ENCODE measurements at places on chromosomes 2 and 18. TPM values are rescaled to one million over a fixed set of nuclear protein-coding genes. Genes with fewer than 3 reads are reported as not detected.

FSIP2 gene
- not detected for total RNA-seq

- DNase-seq: no peak
Measured at GRCh38 chr2:204946892-204947291, 401.6 kb downstream of the PARD3B start.

DNA sequence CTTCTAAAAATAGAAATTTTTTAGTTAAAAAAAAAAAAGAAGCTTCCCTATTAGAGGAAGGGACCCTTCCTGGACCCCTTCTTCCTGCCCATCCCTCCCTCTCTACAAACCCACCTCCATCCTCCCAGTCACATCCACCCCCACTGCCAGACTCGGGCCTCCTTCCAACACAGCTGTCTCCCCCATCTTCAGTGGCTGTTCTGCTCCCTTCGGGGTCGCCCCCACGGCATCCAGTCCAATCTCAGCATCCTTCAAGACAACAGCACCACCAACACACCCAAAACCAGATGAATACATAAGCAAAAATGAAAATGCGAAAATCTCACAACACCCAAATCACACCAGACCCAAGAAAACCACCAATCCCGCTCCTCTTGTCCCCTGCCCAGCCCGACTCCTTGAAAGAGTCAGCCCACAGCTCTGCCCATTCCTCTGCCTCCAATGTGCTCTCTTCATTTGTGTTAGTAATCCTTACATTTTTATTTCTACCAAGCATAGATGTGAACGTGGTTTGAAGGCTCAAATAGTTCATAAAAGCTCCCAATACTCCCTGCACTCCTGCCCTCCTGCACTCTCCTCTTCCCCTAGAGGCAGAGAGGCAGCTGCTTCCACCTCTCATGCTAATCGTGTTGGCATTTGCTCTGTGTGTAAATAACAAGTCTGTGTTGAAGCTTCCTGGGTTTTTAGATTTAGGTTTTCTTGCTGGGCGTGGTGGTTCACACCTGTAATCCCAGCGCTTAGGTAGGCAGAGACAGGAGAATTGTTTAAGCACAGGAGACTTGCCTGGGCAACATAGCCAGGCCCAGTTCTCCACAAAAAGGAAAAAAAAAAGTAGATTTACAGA is 37.0 kb downstream of the MAL start:
- no peak for DNase-seq

GRCh38 chr18:56273541-56274219 is 364.7 kb downstream of the TXNL1 start:
- no peak for DNase-seq

DNA sequence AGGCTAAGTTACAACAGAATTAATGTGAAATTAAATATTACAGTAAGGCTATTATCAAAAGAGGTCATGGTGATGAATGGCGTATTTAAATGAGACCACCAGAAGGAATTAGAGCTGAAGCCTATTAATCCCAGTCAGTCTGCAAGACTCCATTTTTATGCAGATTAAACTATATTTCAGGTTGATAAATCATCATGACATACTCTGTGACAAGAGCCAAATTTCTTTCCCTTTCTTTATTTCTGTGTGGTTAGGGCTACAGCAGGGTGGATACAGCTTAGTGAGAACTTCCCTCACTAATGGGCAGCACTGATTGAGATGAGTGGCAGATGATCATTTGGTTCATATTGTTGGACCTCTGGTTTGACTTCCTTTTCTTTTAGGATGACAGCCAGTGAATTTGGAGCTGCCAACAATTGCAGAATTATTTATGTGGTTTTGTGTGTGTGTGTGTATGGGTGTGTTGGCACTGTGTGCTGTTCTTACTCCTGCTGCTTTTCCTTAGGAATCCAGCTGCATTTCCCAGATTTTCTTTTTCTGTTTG is 481.3 kb downstream of the PIK3C3 start:
- DNase-seq: no peak

Measured in esophagus squamous epithelium (tissue), 5 donors.